ENCODE measurements at places on chromosomes 13 and 19. TPM values are rescaled to one million over a fixed set of nuclear protein-coding genes. Genes with fewer than 3 reads are reported as not detected.

GRCh38 chr13:37954191-37954590, 84.6 kb upstream of the TRPC4 start:
- H3K4me1 ChIP-seq = no peaks in the 10 kb centered on the region
- no peak for DNase-seq
- H3K4me3 ChIP-seq = no peak overlapping the region

- H3K4me1 ChIP-seq = no peaks in the 10 kb centered on the region
- no peak overlapping the region for H3K27ac ChIP-seq
- no peak for DNase-seq
- H3K36me3 ChIP-seq = peaks cover 27% of the 10 kb centered on the region
Observed at GRCh38 chr19:47490847-47491246, 6.8 kb upstream of the KPTN start.

GRCh38 chr13:102847272-102848234, 1.7 kb downstream of the ERCC5 start:
- H3K4me1 ChIP-seq = peaks cover 41% of the 10 kb centered on the region
- no peaks in the 10 kb centered on the region for H3K27me3 ChIP-seq
- peak overlapping the region; percentile 99 for H3K27ac ChIP-seq
- H3K36me3 ChIP-seq = no peaks in the 10 kb centered on the region
- peak overlapping the region; percentile 91 for H3K4me3 ChIP-seq
- DNase-seq = no peak

- H3K27ac ChIP-seq = no peak overlapping the region
- H3K4me1 ChIP-seq = no peaks in the 10 kb centered on the region
- H3K36me3 ChIP-seq = no peaks in the 10 kb centered on the region
- no peaks in the 10 kb centered on the region for H3K27me3 ChIP-seq
Observed at GRCh38 chr13:25447396-25447795, 75.6 kb downstream of the ATP8A2 start.

DNA sequence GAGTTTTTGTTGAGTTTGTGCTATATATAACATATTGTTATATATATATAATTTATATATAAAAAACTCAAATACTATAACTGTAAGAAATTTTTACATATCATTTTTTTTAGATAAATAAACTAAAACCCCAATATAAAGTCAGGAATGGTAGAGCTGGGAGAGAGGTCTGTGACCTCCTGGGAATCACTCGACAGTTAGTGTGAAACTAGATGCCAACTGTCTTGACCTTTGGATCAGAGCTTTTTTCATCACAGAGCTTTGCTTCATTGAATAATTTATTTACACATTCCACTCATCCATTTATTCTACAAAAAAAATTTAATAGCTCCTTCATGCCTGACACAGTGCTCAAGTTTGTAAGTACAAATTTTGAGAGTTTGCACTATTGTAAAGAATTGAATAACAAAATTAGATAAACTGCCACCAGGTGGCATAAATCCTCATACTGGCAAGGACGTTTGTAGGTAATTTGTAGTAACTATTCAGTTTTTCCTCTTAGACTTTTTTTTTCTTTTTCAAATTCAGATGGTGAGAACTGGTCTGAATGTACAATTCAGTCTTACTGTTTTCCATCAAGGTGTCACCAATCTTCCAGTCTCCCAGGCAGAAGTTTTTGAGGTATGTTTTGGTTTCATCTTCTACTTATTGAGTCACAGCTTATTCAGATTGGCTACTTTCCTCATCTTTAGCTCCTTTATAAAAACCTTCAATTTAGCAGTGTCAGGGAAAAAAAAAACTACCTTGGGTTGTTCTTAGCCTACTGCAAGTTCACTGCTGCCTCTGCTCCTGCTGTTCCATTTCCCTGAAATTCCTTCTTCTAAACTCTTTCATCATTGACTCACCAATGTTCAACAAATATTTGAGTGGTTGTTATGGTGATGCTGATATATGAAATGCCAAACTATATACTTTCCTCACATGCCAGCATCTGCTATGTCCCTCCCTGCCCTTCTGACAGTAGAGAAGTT, 28.7 kb downstream of the LACC1 start:
- H3K4me1 ChIP-seq = no peaks in the 10 kb centered on the region
- H3K4me3 ChIP-seq = no peak overlapping the region
- no peaks in the 10 kb centered on the region for H3K36me3 ChIP-seq
- DNase-seq = no peak
- peaks cover 3% of the 10 kb centered on the region for H3K27me3 ChIP-seq

DNA sequence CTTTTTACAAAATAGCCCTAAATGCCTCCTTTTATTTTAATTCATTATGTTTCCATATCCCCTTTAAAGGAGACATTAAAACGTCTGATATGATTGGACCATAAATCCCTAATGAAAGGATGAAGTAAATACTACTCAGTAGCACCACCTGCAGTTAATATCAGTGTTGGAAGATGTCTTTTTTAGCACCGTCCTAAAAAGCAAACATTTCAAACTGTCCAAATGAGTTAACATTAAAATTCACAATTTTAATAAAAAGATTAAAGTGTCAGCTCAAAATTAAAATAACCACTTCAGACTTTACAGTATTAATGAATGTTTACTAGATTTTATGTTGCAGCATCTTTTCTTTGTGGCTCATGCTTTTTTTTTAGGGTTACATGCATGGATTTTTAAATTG, 12.3 kb downstream of the ZNF507 start:
- H3K36me3 ChIP-seq = peaks cover 8% of the 10 kb centered on the region
- H3K4me1 ChIP-seq = peaks cover 48% of the 10 kb centered on the region
- no peak overlapping the region for H3K4me3 ChIP-seq
- no peak overlapping the region for H3K27ac ChIP-seq
- DNase-seq = no peak

DNA sequence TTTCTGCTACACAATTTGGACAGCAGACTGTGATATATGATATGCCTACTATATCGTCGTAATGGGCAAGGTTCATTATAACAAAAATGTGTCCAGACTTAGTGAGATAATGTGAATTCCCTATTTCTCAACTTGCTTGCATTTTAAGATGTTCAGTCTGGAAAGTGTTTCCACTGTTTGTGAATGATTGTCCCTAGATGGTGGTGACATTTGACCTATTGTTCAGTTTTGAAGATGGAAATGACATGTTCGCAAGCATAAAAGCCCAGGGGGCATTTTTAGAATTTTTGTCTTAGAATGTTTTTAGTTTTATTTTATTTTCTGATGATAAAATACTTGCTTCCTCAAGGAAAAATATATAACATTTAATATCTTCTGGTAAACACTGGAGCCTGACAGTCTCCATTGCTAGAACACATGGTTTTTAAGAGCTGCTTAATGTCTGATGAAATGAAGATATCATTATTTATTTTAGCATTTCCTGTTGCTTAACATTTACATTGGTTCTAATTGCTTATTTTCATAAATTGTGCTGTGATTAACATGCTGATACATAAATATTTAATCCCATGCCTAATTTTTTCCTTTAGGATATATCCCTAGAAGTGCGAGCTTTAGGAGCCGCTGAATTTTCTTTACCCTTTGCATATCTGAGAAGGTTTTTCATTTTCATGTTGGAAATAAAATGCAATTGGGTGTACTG, 27.1 kb downstream of the MBNL2 start:
- no peaks in the 10 kb centered on the region for H3K4me1 ChIP-seq
- no peaks in the 10 kb centered on the region for H3K27me3 ChIP-seq
- no peak for DNase-seq
- no peaks in the 10 kb centered on the region for H3K36me3 ChIP-seq

NCR1 gene
- not detected for total RNA-seq

CCDC70 gene
- total RNA-seq = not detected

MCEMP1 gene
- total RNA-seq = 0.97 TPM

Measured in esophagus squamous epithelium (tissue), 5 donors.